ENCODE measurements at places on chromosomes 2 and 18. TPM values are rescaled to one million over a fixed set of nuclear protein-coding genes. Genes with fewer than 3 reads are reported as not detected.

The CPLX4 gene
- not detected for total RNA-seq

The MC4R gene
- total RNA-seq, result 0.15 TPM

The EPB41L3 gene
- 36.8 TPM for total RNA-seq

The ESCO1 gene
- total RNA-seq, result 8.7 TPM

Data from bronchus fibroblast of lung (primary cell).